ENCODE measurements at places on chromosomes 6 and 20.

DNA sequence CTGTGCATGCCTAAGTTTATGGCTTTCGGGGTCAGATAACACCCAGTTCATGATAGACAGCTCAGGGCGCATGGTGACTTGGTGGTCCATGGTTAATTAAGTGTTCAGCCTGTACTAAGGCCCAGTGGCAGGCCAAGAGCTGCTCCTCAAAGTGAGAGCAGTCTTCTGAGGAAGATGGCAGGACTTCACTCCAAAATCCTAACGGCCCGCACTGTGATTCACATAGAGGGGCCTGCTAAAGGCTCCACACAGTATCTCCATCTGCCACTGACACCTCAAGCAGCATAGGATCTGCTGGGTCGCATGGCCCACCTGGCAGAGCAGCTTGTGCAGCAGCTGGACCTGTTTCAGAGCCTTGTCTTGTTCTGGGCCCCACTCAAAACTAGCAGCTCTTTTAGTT, 10.6 kb upstream of the CST7 start:
- DNase-seq, result no peak

DNA sequence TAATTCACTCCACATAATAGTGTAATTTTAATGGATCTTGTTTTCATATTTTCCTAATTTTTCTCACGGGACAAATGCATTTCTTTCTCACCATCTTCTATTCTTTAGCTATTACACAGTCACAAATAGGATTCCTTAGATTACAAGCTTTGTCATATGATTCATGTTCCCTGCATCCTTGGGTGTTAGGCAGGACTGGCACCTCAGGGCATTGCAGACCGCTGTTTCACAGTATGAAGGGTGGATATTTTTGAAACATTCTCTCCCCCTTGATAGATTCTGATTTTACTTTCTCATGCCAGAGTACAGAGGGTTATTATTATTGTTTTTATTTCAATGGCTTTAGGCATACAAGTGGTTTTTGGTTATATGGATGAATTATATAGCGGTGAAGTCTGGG, 602.5 kb downstream of the PHF3 start:
- no peak for DNase-seq

GRCh38 chr20:25042531-25043498, 15.1 kb downstream of the ACSS1 start:
- no peak for DNase-seq

- no peak for DNase-seq
Measured at GRCh38 chr20:22692119-22692475, 107.7 kb upstream of the FOXA2 start.

- DNase-seq, result no peak
Measured at GRCh38 chr6:91088515-91088914, 501.6 kb upstream of the MAP3K7 start.

DNA sequence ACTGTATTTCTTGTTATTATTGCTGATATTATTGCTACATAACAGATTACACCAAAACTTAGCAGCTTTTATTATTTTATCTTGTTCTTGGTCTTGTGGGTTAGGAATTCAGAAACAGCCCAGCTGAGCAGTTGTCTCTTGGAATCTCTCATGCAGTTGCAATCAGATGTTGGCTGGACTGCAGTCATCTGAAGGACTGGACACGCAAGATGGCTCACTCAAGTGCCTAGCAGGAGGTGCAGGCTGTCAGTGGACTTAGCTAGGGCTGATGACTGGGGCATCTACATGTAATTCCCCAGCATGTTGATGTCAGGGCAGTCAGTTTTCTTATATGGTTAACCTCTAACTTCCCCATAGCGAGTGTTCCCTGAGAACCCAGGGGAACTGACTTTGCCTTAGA, 128.6 kb upstream of the PLCB4 start:
- DNase-seq, result no peak

GRCh38 chr20:46057856-46058598, 29.0 kb downstream of the SLC12A5 start:
- no peak for DNase-seq

DNA sequence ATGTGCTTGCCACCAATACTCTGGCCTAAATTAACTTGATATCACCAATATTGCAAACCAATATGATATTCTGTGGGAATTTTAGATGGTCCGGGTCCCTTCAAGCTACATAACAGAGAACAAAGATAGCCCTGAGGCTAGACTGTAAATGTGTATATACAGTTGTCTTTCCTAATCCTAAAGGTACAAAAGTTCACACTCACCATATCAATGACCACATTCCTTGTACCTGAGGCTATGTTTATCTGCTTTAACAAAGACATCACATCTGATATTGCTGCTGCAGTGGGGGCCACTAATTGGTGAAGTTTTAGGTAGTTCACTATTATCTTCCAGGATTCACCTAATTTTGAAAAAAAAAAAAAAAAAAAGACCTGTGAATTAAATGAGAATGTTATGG, 38.6 kb upstream of the VGLL2 start:
- no peak for DNase-seq

DNA sequence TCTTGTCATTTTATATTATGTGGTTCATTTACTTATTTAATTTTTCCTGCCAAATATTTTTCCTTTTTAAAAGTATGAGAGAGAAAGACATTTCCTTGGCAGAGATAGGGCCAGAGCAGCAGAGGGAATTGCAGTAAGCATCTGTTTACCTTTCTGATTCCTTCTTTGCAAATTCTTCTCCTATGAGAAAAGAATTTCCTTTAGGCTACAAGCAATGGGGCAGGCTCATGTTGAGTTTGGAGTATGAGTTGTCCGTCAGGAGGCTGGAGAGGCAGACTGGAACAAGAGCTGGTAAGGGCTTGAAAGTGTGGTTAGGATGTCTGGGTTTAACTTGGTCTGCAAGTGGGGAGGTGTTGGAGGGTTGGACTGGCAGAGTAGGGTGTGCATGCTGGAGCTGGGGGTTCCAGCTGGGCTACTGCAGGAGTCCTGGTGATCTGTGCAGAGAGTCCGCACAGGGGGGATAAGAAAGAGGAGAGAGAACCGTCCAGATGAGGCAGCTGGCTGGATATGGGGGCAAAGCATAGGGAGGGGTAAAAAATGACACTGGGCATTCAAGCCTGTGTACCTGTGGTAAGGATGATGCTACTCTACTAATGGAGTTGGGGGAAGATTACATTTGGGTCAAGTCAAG, 19.7 kb downstream of the TIAM2 start:
- no peak for DNase-seq

GRCh38 chr6:43159599-43159998, 11.5 kb upstream of the SRF start:
- DNase-seq, result no peak

DNA sequence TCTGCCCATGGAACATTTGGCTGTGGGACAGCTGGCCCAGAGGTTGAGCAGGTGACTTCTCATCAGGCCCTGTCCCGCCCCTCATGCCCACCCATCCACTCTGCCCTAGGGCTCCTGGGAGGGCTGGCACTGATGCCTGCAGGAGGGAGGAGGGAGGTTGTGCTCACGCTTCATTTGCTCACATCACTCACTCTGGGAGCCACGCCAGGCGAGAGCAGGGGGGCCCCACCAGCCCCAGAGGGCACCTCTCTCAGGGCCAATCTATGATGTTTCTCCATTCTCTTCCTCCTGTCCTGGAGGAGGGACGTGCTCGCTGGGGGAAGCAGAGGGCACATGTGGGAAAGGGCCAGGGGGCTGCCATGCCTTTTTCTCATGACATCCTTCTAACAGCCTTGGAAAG, 10.9 kb upstream of the GLP1R start:
- no peak for DNase-seq
